AG20443 (cell line): ENCODE measurements at places on chromosomes 13 and 19.

DNA sequence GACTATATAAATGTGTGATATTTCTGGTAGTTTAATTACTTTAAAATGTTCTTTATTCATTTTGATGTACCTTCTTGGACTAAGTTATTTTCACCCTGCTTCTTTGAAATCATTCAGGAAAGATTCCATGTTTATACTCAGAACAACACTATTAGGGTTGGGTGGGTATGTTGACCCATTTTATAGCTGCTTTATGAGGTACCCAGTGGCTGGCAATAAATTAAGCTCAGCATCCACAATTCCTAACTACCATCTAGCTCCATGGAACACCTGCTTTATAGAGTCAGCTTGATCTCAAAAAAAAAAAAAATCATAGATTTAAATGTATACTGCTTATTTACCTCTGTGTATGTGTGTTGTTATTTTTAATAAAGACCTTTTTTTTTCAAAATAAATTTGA is 78.9 kb upstream of the ZNF91 start:
- DNase-seq = no peak

- DNase-seq = no peak
Observed at GRCh38 chr13:34507630-34508029, 434.4 kb upstream of the NBEA start.

DNA sequence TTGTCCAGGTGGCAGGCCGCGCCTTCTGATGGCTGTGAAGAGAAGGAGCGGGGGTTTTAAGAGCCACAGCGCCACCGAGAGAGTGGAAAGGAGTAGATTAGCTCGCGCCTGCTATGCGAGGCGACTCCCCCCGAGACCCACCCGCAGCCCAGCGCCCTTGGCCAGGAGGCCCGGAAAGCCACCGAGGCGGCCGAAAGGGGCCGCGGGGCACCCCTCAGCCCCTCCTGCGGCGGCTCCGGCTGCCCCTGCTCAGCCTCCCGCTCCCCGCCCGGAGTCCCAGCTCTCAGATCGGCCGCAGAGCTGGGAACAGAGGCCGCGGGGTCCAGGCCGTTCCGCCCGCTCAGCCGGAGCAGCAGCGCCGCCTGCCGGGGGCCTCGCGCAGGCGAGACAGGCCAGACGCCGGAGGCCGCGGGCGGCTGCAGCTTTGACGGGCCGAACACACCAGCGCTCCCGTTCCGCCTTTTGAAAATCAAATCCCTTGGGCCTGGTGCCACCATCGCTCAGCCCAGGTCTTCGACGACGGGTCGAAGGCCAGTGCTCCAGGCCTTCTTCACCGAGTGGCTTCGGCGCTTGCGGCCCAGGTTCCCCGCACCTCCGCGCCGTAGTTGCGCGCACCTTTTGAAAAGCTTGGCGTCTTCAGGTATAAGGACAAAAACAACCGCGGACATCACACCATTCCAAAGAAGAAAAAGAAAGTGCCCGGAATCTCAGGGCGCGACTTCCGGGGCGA is 15.3 kb downstream of the CDX2 start:
- peak; percentile 95 for DNase-seq

- no peak for DNase-seq
Observed at GRCh38 chr19:18408053-18408476, 10.6 kb upstream of the LRRC25 start.

DNA sequence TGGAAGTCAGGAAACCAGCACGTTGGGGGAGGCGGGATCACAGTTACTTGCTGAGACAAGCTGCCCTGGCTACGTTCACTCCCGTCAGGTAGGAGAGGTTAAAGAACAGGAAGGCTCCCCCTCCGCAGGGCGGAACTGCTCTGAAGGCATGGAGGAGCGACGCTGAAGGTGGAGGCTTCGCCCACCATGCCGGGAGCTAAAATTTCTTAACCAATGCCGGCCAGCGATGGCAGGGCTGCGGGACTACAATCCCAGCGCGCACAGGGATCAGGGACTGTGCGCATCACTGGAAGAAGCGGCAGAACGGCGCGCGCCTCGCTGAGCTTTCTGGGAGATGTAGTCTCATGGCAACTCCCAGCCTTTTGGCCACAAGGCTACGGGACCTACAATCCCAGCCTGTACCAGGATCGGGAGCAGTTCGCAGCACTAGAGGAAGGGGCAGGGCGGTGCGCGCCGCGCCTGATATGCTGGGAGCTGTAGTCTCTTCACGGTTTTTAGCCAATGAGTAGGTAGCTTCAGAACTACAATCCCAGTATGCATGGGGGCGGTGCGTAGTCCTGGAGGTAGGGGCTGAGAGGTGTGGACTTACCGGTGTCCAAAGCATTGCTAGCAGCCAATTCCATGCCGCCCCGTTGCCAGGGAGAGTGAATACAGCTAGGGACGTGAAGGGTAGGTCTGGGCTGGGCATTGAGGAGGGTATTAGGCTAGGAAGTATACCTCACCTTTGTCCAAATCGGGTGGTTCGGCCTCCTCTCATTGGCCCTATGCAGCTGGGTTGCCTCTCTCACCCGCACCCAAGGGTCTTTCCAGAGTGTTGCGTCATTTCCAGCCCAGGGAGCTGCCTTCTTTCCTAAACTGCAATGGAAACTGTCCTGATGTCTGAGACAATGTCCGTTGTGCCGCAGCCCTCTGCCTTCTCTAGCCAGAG is 12.8 kb upstream of the ZNF682 start:
- peak; percentile 93 for DNase-seq

GRCh38 chr13:77703408-77703807 is 5.9 kb downstream of the SLAIN1 start:
- no peak for DNase-seq

- no peak for DNase-seq
Observed at GRCh38 chr13:59991395-59991794, 172.3 kb downstream of the DIAPH3 start.

GRCh38 chr13:31048521-31048920 is 113.2 kb downstream of the HSPH1 start:
- DNase-seq = no peak

GRCh38 chr19:39341129-39341718 is 997 bp upstream of the SAMD4B start:
- peak; percentile 34 for DNase-seq
